ENCODE measurements at places on chromosomes 11 and 22. TPM values are rescaled to one million over a fixed set of nuclear protein-coding genes. Genes with fewer than 3 reads are reported as not detected.

CCDC116 gene
- not detected for total RNA-seq

DNA sequence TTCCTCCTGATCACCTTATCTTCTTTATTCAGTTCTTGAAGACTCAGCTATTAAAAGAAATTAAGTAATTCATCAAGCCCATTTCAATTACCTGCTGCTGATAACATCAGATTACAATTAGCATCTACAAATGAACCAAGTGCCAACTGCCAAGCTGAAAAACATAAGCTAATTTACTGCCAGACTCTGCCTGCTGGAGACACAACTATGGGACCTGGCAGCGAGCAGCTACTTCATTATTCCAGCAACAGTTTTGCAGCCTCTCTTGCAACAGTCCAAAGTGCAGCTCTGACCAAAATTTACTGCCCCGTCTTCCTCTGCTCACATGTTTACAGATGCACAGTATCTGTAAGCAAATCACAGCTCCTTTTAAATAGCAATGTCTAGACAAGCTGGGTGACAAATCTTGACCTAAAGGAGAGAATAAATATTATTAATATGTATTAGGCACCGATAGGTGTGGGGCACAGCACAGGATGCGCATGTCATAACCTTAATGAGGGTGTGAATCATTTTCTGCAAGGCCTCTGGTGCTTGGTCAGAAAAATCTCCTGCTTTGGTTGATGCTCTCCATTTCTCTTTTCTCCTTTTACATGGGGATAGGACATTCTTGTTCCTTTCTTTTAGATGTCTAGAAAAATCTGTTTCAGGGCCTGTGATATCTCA lies 232.2 kb upstream of the PITPNB start:
- DNase-seq: no peak

DNA sequence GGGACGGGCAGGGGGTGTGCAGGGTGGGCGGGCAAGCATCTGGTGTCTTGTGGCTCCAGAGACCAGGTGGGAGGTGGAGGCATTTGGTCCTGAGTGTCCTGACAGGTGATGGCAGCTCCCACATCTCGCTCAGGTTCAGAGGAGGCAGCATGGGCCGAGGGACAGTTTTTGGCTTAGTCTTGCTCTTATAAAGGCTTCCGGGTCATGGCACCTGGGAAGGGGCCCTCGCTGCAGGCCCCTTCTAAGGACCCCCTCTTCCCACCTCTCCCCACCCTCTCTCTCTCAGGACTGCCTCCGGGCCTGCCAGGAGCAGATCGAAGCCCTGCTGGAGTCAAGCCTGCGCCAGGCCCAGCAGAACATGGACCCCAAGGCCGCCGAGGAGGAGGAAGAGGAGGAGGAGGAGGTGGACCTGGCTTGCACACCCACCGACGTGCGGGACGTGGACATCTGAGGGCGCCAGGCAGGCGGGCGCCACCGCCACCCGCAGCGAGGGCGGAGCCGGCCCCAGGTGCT lies 9.9 kb downstream of the CCND1 start:
- no peak for DNase-seq

GRCh38 chr11:9150501-9150900 lies 59.1 kb upstream of the SCUBE2 start:
- DNase-seq: peak; percentile 73

DNA sequence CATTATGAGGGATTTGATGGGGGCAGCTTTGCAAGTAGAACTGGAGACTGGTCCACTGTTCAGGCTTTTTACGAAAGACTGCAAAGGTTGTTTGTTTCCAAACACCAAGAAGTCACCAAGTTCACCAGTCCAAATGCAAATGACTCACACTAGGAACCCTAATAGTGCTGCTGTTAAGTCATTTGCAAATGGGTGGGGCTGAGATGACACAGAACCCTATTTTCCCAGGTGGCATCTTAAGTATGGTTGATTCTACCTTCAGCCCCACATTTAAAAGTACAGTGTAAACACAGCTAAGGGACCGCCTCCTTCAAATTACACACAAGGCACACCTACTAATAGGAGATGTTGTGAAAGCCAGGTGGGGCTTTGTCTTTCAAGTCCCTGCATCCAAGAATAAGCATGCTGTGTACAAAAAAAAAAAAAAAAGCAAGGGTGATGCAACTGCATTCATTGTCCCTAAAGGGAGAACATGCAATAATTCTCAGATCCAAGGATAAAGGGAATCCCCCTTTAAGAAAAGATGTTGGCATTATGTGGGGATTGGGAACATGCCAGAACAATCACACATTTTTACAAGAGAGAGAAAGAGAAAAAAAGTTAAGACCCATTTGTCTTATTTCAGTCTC lies 27.3 kb downstream of the BDNF start:
- peak; percentile 15 for DNase-seq

DNA sequence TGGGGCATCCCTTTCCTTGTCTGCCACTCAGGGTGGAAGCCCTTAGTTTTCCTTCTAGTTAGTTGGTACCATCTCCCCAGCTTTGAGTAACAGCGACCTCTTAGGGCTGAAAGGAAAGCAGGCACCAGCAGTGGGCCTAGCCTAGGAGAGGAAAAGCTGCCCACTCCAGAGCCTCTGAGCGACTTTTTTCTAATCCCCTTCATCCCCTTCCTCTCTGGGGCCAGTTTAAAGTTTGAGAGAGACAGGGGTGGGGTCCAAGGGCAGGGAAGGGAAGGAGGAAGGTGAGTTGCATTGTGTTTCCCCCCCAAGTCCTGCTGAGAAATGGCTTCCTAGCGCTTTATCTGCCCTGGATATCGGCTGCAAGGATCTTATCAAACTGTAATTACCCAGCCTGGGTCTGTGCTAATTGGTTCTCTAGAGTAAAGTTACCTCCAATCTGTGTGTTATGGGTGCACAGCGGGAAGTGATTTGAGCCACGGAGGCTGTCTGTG lies 573.9 kb upstream of the CADM1 start:
- no peak for DNase-seq

FERMT3 gene
- total RNA-seq: 2.1 TPM

- DNase-seq: peak; percentile 14
Measured at GRCh38 chr11:103877221-103877620, 159.2 kb upstream of the DDI1 start.

GRCh38 chr11:34358728-34359547 lies 1.1 kb upstream of the ABTB2 start:
- peak; percentile 83 for DNase-seq

ADM gene
- 82.5 TPM for total RNA-seq

GRCh38 chr11:13949876-13950275 lies 12.6 kb upstream of the SPON1 start:
- peak; percentile 18 for DNase-seq

- no peak for DNase-seq
Measured at GRCh38 chr11:37142591-37142990, 544.6 kb upstream of the RAG2 start.

BARX2 gene
- 0.47 TPM for total RNA-seq

DNA sequence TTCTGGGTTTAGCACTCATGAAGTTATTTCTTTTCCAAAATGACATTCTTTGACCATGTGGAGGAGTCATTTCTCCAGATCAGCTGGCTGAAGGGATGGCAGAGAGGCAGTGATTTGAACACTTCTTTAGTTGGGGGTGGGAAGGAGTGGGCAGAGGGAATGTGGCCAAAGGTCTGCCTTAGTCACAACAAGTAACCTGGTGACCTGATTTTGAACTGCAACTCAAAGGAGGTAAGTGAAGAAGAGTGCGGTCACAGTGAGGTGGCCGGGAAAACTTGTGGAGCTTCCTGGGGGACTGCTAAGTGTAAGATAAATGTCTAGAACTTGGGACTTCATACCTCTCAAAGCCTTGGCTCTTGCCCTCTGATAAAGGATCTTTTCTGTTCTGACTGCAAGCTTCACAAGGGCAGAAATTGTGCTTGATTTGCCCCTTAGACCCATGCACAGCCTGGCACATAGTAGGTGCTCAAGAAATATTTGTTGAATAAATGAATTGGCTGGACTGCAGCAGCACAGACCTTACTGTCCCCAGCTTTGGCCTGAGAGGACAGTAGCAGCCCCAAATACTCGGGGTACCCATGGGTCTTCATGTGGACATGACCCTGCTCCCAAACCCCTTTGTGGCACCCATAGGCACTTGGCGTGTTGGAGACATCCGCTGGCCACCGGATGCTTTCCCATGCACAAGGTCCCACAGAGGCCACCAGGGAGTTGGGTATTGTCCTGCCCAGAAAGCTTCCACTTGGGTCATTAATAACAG lies 99.0 kb upstream of the ALX4 start:
- DNase-seq: no peak

PRMT3 gene
- 43.7 TPM for total RNA-seq

- DNase-seq: no peak
Measured at GRCh38 chr22:17479135-17479534, 84.2 kb upstream of the SLC25A18 start.

DNA sequence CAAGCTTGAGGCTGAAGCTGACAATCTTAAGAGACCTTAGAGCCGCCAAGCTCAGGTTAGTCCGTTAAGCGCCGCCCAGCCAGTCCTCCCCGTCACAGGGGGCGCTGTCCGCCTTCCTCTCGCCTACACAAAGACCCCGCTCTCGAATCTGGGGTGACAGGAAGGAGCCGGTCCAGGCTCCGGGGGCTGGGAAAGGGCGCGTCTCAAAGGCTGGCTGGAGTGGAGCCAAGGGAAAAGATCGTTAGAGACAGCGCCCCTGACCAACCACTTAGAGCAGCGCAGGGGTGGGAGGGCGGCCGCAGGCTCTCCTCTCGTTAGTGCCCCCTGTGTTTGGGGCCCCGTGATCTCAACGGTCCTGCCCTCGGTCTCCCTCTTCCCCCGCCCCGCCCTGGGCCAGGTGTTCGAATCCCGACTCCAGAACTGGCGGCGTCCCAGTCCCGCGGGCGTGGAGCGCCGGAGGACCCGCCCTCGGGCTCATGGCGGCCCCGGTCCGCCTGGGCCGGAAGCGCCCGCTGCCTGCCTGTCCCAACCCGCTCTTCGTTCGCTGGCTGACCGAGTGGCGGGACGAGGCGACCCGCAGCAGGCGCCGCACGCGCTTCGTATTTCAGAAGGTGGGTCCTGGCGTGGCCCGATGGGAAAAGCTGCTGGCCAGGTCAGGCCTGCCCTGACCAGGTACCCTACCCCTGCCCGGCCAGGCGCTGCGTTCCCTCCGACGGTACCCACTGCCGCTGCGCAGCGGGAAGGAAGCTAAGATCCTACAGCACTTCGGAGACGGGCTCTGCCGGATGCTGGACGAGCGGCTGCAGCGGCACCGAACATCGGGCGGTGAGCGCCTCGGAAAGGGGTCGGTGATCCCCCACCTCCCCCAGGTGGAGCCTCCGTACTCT lies at the start of gene MUS81:
Gene MUS81, plus strand, starts transcription at position 156 of the 887 bp plus-strand sequence. Its CDS starts 321 bp downstream, at position 477.
- DNase-seq: peak; percentile 99

SBF2 gene
- total RNA-seq: 31.3 TPM

- DNase-seq: no peak
Measured at GRCh38 chr11:95684701-95685100, 104.9 kb downstream of the FAM76B start.

DNA sequence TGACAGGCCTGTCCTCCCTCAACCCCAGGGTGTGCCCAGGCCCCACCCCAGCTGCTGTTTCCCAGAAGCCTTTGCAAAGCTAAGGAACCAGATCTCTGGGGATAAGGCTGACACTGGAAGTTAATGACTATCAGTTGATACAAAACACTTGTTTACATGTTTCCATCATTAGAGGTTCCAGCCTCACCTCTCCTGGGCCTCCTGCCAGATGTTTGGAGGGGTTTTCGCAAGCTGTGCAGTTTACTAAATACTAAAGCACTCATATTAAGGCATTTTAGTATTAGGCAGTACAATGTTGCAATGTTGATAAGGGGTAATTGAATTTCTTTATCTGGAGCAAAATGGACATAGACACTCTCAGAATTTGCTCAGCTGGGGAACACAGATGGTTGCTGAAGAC lies 218.7 kb downstream of the INSC start:
- no peak for DNase-seq

GRCh38 chr11:12769834-12770345 lies 95.7 kb downstream of the TEAD1 start:
- peak; percentile 82 for DNase-seq

TRIM29 gene
- total RNA-seq: 31.8 TPM

GRCh38 chr11:20014067-20014402 lies 146.2 kb downstream of the DBX1 start:
- no peak for DNase-seq

PDHX gene
- total RNA-seq: 22.7 TPM

- DNase-seq: peak; percentile 31
Measured at GRCh38 chr22:23404689-23405365, 175.3 kb downstream of the IGLL1 start.

ADAMTS8 gene
- total RNA-seq: 0.12 TPM

GRCh38 chr11:69320756-69321741 lies 27.1 kb downstream of the MYEOV start:
- DNase-seq: peak; percentile 80

DNA sequence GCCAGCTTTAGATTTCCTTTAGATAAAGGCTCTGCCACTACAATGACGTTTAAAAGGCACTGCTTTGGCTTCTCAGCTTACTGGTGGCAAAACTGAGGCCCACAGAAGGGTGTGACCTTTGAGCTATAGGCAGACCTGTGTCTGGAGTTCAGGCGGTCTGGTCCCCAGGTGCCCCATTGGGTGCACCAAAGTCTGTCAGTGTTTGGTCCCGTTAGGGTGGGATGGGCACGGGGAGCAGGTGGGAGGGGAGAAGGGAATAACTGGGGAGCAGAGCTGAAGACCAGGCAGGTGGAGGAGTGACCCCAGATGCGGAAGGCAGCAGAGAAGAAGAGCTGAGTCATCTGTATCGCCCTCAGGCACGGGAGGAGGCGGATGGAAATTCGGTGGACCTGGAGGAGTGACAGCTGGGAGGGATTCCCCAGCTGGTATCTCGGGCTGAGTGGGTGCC lies 45.3 kb upstream of the GCAT start:
- no peak for DNase-seq

CSNK2A3 gene
- 2.3 TPM for total RNA-seq

OR5T1 gene
- not detected for total RNA-seq

- no peak for DNase-seq
Measured at GRCh38 chr11:114430290-114430689, 9.0 kb upstream of the REXO2 start.

- DNase-seq: peak; percentile 56
Measured at GRCh38 chr11:23021287-23021863, 161.1 kb upstream of the CCDC179 start.

VPS11 gene
- 48.3 TPM for total RNA-seq

P4HA3 gene
- total RNA-seq: 2.0 TPM
